ENCODE measurements at places on chromosomes 5 and 9.

GRCh38 chr5:156824800-156825199, 25.3 kb upstream of the PPP1R2B start:
- DNase-seq: peak; percentile 86

DNA sequence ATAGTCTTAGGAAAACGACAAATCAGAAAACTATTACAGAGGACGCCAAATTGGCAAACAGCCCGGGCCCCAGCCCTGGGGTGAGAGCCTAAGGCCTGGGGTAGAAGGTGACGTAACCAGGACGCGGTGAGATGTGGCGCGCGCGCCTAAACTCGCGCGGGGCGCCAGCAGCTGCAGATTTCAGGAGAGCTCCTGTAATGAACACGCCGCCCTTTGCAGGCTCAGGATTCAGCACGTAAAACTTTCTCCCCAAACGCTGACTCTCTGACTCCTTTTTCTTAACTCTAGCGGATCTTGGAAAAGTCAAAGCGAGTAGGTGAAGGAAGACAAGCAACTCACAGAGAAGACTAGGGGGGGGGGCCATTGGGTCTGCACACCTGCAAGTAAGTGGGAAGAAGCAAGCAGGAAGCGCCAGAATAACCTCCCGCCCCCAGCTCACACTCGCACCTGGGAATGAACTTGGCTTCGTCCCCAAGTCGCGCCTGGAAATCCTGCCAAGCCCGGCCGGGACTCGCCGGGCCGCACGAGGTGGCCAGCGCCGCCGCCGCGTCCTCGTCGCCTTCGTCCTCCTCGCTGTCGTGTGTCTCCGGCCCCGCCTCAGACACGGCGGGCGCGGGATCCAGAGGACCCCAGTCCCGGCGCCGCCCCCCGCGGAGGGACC, 822 bp downstream of the RASEF start:
- DNase-seq: no peak

DNA sequence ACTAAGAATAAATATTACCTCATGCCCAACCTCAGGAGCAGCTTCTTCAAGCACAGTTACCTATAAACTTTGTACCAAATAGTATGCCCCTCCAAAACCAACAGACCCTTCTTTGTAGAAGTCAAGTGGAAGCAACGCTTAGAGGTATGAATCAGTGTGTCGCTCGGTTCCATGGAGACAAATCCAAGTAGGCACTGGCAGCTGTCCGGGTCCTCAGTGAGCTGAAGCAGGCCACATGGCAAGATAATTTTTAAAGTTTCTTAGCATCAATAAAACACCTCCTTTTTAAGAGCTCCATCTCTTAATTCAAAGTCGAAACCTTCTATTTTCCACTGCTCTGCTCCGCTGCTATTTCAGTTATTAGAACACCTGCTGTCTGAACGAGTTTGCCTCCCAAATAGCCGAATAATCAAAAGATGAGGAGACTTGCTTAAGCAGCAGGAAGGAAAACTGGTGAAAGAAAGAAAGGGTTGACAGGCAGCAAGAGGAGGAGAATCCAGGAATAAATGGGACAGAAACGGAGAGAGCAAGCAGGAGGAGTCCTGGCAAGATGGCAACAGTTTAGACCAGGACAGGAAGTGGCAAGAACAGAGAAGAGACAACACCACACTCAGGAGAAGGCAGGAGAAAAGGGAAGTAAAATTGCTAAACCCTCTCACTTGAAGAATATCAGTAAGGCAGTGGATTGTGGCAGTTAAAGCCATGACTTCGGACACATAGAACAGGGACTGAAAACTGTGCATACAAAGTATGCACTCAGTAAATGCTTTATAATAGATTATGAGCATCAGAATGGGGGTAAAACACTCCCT, 65.0 kb downstream of the PPP2R2B start:
- DNase-seq: peak; percentile 71

DNA sequence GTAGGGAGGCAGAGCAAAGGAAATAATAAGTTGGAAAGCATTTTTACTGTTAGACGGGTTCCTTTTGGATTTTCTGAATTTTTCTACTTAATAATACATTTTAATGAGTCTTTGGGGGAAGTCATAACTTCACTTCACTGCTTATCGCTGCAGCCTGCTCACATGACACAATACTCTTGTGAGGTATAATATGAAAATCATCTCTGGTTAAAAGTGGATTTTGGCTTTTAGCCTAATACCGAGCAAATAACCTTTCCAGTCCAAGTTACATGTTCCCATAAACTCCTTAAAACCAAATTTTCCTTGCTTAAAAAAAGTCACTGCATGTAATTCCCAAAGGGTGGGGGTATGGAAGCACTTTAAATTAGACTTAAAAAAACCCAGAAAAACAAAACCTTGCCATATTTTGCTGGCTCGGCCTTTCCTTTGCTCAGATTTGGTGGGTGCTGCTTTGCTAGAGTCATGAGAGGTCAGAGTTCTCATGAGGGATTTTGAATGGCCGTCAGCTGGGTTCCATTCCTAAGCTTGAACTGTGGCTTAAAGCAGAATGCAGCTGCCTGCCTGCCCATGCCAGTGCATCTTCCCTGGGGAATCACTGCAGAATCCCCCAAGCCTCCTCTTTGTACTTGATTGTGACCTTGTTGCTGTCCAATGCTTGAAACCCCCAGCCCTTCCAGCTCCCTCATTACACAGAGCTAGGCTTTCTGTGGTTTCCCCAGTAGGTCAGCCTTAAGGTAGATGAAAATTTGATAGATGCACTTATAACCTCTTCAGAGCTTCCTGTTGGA, 331.8 kb downstream of the KDM4C start:
- DNase-seq: no peak

Measured in spinal cord (tissue), 10 donors.